Right renal pelvis (tissue), 4 donors: ENCODE measurements at places on chromosomes 3 and 15. TPM values are rescaled to one million over a fixed set of nuclear protein-coding genes. Genes with fewer than 3 reads are reported as not detected.
A peak's percentile ranks its signal among the peaks of the same experiment; 100 is the strongest.

DNA sequence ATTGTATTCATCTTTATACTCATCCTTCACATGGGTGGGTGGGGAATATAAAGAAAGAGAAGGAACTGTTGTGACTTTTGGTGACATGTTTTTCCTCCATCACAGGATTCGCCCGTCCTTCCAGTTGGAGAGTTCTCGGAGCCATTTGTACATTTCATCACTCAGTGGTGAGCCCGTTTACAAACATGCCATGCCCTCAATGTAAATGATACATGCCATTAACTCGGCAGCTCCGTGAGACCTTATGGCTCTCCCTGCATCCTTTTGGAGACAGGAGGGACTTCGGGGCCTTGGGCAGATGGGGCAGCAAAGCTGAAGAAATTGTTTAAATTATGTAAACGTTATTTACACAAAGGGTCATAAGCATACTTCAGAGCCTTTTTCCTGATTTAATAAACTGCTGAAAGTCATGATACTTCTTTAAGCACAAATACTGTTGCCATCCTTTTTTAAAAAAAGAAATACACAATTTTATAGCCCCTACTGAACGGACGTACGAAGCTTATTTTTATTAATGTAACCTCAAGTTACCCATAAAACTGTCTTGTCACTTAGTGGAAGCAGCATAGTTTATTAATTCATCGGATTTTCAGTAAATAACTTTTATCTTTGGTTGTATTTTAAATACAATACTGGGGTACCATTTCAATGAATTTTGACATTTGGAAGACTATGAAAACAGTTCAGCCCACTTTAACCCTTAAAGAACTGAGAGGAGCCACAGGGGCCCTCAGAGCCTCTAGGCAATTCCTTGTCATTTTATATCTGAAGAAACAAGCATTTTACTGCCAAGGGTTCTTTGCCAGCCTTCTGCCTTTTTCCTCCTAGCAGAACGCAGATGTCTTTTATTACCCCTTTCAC lies 55.6 kb upstream of the SKOR1 start:
- DNase-seq: no peak

GRCh38 chr3:119636249-119636648 lies 24.1 kb downstream of the POPDC2 start:
- DNase-seq: no peak

- DNase-seq: no peak
These were observed 300.4 kb upstream of the ROPN1 start for GRCh38 chr3:124292329-124292728.

GRCh38 chr3:56902468-56903160 lies 100.9 kb upstream of the ARHGEF3 start:
- no peak for DNase-seq

The MYZAP gene
- 8.4 TPM for polyA plus RNA-seq

The PLS1 gene
- polyA plus RNA-seq: 30.6 TPM

GRCh38 chr15:84863565-84864443 lies 20.7 kb upstream of the SLC28A1 start:
- no peak for DNase-seq

GRCh38 chr15:55279746-55280351 lies 9.8 kb downstream of the RAB27A start:
- no peak for DNase-seq

GRCh38 chr3:14650193-14650592 lies 1.4 kb upstream of the CCDC174 start:
- DNase-seq: no peak

- no peak for DNase-seq
These were observed 52.0 kb downstream of the VPS8 start for GRCh38 chr3:184864000-184864399.

The SLC24A5 gene
- polyA plus RNA-seq: 0.17 TPM

GRCh38 chr3:50028346-50028745 lies 60.4 kb upstream of the RBM5 start:
- DNase-seq: no peak

The GOLGA8O gene
- not detected for polyA plus RNA-seq

The REC114 gene
- not detected for polyA plus RNA-seq

DNA sequence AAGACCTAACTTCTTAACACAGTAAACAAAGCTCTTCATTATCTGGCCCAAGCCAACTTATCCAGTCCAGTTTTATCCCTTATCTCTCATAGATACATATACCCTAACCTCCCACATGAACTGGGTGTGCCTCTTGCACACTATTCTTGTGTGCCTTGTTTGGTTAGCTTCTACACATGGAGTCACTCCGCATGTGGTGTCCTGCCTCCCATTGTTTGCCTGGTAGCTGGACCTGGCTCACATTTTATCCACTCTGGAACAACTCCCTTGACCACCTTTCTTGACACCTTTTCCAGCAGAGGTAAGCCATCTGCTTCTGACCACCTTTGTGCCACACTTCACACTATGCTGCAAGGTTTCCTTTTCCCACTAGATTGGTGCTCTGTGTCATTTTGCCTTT lies 15.2 kb downstream of the TIPARP start:
- DNase-seq: no peak

- no peak for DNase-seq
These were observed 85.2 kb upstream of the HERC1 start for GRCh38 chr15:63918901-63919348.

DNA sequence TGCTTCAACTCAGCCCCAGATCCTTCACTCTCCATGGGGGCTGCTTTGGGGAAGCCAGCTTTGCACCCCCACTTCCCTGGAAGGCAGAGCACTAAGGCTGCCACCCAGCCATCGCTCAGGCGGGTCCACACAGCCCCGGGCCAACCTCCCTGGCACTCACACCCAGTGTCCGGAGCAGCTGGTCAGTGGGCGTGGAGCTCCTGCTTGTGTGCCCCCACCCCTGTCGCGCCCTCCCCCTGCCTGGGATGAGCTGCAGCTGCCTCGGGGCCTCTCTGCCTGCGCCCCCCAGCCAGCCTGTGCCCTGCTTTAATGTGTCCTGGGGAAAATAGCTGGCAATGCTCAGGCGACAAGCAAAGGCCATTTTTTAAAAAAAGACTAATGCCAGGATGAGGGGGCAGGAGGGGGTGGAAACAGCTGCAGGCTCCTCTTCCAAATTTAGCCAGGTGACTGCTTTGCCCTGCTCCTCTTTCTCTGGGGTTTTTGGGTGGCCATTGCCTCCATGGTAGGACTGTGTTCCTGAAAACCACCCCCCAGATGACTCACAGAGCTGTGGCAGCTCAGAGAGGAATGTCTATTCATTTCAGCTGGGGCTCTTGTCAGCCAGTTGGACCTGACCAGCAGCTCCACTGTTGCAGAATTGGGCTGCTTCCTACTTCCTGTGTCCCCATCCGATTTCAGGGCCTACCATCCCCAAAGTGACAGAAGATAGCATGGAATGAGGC lies 65.0 kb downstream of the CEMIP start:
- DNase-seq: no peak

DNA sequence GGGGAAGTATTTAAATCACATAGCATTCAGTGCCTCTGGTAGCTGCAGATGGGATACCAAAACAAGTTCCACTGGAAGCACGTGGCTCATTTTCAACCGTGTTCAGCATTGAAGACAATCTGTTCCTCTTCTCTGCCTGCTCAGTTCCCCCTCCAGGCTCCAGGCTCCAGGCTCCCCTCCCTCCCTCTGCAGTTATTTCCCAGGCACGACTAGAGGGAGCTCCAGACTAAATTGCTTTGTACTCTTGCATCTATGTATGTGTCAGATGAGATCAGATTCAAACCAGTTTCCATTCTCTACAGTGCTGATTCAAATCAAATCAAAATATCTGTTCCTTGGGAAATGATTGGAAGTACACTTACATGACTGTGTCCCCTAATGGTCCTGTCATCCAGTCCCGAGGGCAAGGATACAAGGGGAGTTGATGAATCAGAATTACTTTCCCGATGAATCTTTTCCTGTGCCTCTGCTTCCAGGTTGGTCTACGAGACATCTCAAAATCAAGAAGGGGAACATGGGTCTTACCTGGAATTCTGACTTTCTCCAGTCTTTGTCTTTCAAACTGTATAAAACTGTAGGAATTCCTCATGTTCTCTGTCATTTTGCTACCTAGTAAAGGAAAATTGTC lies 600.5 kb downstream of the EDEM1 start:
- peak; percentile 31 for DNase-seq

- no peak for DNase-seq
These were observed 21.1 kb downstream of the MAPK6 start for GRCh38 chr15:52039925-52040781.

DNA sequence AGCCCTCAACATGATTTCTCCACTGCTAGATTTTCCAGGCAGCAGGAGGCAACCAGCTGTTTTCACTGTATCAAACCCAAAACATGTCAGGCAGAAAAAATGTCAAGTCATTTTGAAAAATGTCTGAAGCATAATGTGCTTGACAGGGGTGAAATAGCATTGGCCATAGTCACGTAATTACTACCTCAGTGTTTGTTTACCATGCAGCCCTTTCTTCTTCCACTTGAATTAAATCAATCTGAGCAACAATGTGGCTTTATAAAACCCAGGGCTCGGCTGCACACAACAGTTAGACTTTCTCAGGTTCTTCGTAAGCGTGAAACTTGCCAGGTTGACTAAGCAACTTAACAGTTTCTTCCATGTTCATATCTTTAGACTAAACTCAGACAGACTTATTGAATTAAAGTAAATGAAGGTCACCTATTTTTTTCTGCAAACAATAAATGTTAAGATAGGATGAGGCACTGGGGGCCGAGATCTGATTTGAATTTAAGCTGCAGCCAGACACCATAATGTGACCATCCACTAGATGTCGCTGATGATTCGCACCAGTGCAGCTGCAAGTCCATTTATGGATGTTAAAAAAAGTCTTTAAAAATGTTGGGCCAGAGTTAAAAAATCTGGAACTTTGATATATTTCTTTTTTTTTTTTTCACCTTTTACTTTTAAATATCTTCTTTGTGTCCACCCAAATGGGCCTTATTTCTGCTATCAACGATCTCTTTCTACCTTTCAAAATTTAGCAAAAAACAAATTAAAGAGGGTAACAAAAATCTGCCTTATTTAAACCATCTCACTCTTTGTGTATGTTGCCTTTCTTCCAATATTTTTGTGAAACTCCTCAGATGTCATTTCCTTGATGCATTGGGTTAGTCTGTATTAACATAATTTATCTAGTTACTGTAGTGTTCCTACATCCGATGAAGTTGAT lies 305.9 kb downstream of the CACNA2D3 start:
- peak; percentile 52 for DNase-seq

The POC1A gene
- 7.9 TPM for polyA plus RNA-seq

- no peak for DNase-seq
These were observed 64.4 kb upstream of the FLNB start for GRCh38 chr3:57943525-57944495.

- no peak for DNase-seq
These were observed 45.1 kb downstream of the COLQ start for GRCh38 chr3:15476378-15476777.

The DENND6A gene
- 21.0 TPM for polyA plus RNA-seq

The GOLGA8G gene
- polyA plus RNA-seq: not detected
